Calu3 (cell line): ENCODE measurements at places on chromosomes 6 and 20. TPM values are rescaled to one million over a fixed set of nuclear protein-coding genes. Genes with fewer than 3 reads are reported as not detected.

The AVP gene
- total RNA-seq, result not detected in 2 replicates

The TTLL9 gene
- total RNA-seq, result not detected in 2 replicates

The OPRM1 gene
- not detected in 2 replicates for total RNA-seq

The LPA gene
- total RNA-seq, result not detected in 2 replicates

The SLC32A1 gene
- not detected in 2 replicates for total RNA-seq

The ZSCAN23 gene
- 1.8 and 3.7 TPM in 2 replicates for total RNA-seq

The TAAR1 gene
- not detected in 2 replicates for total RNA-seq

The CAP2 gene
- total RNA-seq, result 14.6 and 15.7 TPM in 2 replicates

The SNAP91 gene
- total RNA-seq, result not detected in 2 replicates

The BPIFB4 gene
- not detected in 2 replicates for total RNA-seq

The NHLRC1 gene
- 0.92 and 1.1 TPM in 2 replicates for total RNA-seq

The RAB22A gene
- total RNA-seq, result 28.9 and 29.0 TPM in 2 replicates

The RHAG gene
- total RNA-seq, result not detected in 2 replicates

The HDGFL1 gene
- total RNA-seq, result not detected in 2 replicates

The ARFGEF3 gene
- 15.4 and 16.3 TPM in 2 replicates for total RNA-seq

The RCAN2 gene
- 2.2 and 3.7 TPM in 2 replicates for total RNA-seq

The KHDRBS2 gene
- not detected in 2 replicates for total RNA-seq

The HLA-DMB gene
- 32.4 and 35.9 TPM in 2 replicates for total RNA-seq

The GCM1 gene
- 0.38 and 0.47 TPM in 2 replicates for total RNA-seq

The SLC13A3 gene
- total RNA-seq, result 0.49 TPM in 1 of 2 replicates, not detected in the other

The CHRNA4 gene
- not detected in 2 replicates for total RNA-seq

The MEI4 gene
- total RNA-seq, result 0.07 and 0.09 TPM in 2 replicates

The TAAR9 gene
- total RNA-seq, result not detected in 2 replicates

The CRIP3 gene
- 2.3 and 5.4 TPM in 2 replicates for total RNA-seq

The TRIM15 gene
- total RNA-seq, result 11.8 and 13.5 TPM in 2 replicates

The FAM184A gene
- total RNA-seq, result 8.2 and 8.6 TPM in 2 replicates

The FARS2 gene
- total RNA-seq, result 13.4 and 14.3 TPM in 2 replicates

The SLC26A8 gene
- total RNA-seq, result 0.10 TPM in 1 of 2 replicates, not detected in the other

The AGER gene
- total RNA-seq, result 14.3 and 14.4 TPM in 2 replicates

The LY6G5B gene
- total RNA-seq, result 44.6 and 45.1 TPM in 2 replicates

The ENPP5 gene
- total RNA-seq, result 17.3 and 18.7 TPM in 2 replicates

The PROKR2 gene
- not detected in 2 replicates for total RNA-seq

The LY6G5C gene
- 4.9 and 5.4 TPM in 2 replicates for total RNA-seq

The DEFB124 gene
- not detected in 2 replicates for total RNA-seq

The MTHFD1L gene
- 37.2 and 47.8 TPM in 2 replicates for total RNA-seq

The SLC4A11 gene
- 9.4 and 11.0 TPM in 2 replicates for total RNA-seq

The MEP1A gene
- total RNA-seq, result not detected in 2 replicates

The PACRG gene
- 1.5 TPM in 1 of 2 replicates, not detected in the other for total RNA-seq

The SLA2 gene
- not detected in 2 replicates for total RNA-seq

The MGME1 gene
- total RNA-seq, result 10.5 TPM in 2 replicates

The TRIM27 gene
- 85.8 and 91.6 TPM in 2 replicates for total RNA-seq

The CCN2 gene
- 159 and 373 TPM in 2 replicates for total RNA-seq

The HLA-DMA gene
- total RNA-seq, result 98.0 and 104 TPM in 2 replicates

The XKR7 gene
- total RNA-seq, result not detected in 2 replicates

The STX11 gene
- 0.24 TPM in 1 of 2 replicates, not detected in the other for total RNA-seq

The FERMT1 gene
- 18.5 and 23.5 TPM in 2 replicates for total RNA-seq

The SIRPD gene
- not detected in 2 replicates for total RNA-seq

The ASXL1 gene
- total RNA-seq, result 120 and 123 TPM in 2 replicates

The GHRH gene
- not detected in 2 replicates for total RNA-seq

The PRPH2 gene
- not detected in 2 replicates for total RNA-seq

The ULBP1 gene
- total RNA-seq, result 2.2 and 2.5 TPM in 2 replicates

The DLL1 gene
- 0.12 and 0.14 TPM in 2 replicates for total RNA-seq

The ELOVL4 gene
- 1.6 and 2.1 TPM in 2 replicates for total RNA-seq
